Pons (tissue), 1 donor: ENCODE measurements at places on chromosomes 16 and 17.

GRCh38 chr16:58516768-58517107 lies 1.4 kb downstream of the SETD6 start:
- no peak for DNase-seq

- no peak for DNase-seq
These were observed 50.6 kb downstream of the MARF1 start for GRCh38 chr16:15592324-15592723.

- DNase-seq = no peak
These were observed 17.2 kb downstream of the SLC7A6 start for GRCh38 chr16:68281368-68282063.

DNA sequence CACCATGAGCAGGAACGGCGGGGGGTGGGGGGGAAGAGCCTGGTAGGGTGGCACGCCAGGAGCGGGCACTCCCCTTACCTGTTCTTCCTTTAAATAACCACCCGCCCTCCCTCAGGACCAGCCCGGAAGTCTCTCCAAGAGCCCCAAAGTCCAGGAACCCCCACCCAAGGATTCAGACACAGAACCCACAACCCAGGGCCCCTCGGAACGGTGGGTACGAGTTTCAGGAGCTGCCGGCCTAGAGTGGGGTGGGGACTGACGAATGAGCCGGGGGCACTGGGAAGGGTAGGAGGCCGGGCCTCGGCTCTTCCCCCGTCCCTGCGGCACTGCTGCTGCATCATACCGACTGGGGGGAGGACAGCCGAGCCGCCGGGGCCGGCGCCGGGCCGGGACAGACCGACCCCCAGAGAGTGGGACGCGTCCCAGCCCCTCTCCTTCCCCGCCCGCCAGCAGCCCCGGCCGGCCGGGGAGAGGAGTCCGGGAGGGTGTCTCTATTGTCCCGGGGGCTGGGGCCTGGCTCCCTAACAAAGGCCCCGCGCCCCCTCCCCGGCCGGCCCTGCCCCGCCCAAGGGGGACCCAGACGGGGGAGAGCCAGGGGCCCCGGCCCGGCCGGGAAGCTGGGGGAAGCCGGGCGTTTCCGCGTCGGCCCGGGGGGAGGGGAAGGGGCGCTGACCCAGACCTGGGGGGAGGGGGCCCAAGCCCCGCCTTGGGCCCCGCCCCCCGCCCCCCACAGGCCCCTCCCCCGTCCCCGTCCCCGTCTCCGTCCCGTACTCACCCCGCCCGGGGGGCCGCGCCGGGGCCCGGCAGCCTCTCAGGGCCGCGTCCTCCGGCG lies 747 bp downstream of the ATXN7L3 start:
- DNase-seq = no peak

- no peak for DNase-seq
These were observed 4.2 kb downstream of the CCDC42 start for GRCh38 chr17:8740486-8740885.

DNA sequence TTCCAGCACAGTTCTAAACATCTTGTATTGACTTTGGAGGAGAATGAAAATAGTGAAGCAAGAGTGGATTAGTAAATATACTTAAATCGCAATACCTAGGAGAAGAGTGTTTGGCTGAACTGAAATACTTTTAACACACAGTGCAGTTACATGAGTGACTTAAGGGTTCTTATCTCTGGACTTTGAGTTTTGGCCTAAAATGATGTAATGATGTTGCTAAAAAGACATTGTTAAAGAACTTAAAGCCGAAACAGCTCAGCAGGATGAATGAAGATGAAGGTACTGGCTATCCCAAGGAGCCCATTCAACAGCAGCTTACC lies 28.1 kb downstream of the PMP22 start:
- no peak for DNase-seq

DNA sequence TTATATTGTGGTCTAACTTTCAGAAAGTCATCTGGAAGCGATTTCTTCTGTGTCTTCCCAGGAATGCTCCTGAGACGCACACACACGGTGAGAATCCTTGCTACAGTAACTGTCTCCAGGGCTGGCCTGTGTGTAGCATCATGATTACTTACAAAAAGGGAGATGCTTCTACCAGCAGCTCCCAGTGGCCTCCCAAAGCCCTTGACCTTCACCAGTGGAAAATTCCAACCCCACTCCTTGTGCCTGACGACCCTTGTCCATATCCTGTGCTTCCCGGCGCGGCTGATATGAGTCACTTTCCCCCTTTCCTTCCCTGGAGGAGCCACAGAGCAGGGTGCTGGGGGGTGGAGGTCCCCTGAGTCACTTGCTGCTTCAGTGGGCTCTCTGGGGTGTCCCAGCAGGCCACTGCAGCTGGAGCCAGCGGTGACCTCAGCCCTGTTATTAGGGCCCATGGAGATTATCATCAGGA lies 22.1 kb upstream of the NAT9 start:
- no peak for DNase-seq

DNA sequence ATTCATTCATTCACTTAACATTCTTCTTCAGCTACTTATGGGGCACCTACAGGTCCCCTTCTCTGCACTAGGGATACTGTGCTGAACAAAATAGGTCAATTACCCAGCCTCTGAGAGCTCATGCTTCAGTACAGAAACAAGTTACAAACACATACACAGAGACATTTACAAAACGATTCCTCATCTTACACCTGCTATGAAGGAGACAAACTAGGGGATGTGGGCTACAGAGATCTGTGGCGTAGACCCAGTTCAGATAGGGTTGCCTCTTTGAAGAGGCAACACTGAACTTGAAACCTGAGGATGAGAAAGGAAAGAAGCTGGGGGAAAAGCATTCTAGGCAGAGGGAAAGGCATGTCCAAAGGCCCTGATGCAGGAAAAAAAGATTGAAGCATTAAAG lies 5.2 kb downstream of the IL21R start:
- DNase-seq = no peak

GRCh38 chr16:56716761-56717160 lies 13.2 kb upstream of the NUP93 start:
- no peak for DNase-seq

GRCh38 chr16:27430923-27431484 lies 29.0 kb downstream of the IL21R start:
- DNase-seq = no peak

DNA sequence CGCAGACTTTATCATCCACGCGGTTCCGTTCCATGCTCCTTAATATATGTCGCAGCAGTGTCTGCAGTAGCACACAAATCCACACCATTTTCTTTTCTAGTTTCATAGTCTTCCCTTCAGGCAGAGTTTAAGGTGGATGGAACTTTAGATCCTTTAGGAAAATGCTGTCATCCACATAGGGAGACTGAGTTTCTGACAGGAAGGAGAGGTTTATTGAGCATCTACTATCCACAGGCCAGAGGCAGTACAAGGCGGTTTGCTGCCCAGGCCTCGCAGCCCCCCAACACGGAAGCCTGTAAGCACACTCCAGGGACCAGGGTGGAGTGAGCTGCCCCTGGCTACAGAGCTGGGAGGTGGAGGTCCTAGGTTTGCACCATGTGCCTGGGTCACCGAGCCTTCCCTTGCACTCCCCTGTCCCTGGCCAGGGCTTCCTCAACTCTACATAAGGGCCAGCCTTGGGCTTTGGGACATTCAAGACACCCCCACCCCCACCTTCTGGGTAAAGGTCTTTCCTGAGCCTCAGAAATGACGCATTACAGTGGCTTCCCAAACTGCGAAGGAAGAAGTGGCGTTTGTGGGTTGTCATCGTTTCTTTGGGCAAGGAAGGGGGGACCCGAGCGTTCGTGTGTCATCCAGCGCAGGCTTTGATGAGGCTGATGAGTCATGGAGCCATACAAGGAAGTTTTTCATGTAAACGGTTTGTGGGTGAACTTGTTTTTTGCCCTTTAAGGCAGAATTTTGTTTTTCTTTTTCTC lies 146.5 kb upstream of the PLCG2 start:
- no peak for DNase-seq

- DNase-seq = no peak
These were observed 24.0 kb downstream of the PRKCB start for GRCh38 chr16:23859713-23860269.

- no peak for DNase-seq
These were observed 7.1 kb downstream of the ADGRG1 start for GRCh38 chr16:57635266-57636097.

DNA sequence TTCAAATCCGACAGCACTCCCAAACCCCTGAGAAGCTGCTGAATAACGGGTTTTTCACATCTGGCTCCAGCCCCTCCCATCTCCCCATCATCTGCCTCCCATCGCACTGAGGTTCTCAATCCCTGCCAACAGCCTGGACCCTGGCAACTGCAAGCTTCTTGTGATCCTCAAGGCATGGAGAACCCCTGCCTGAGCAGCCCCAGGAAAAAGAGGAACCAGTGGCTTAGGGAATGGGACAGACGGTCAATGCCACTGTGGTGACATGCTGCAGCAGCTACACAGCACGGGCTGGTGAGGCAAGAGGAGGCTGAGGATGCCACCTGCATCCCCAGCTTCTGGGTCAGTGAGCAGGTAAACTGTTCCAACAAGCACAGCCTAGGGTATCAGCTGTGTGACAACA lies 3.3 kb upstream of the MBTPS1 start:
- no peak for DNase-seq

GRCh38 chr17:80474231-80474960 lies 2.0 kb downstream of the NPTX1 start:
- DNase-seq = no peak

- DNase-seq = no peak
These were observed 11.3 kb downstream of the KLHDC4 start for GRCh38 chr16:87754535-87754934.

GRCh38 chr17:54932711-54933110 lies 32.1 kb downstream of the TOM1L1 start:
- DNase-seq = no peak

- DNase-seq = no peak
These were observed at the start of gene TMIGD1 for GRCh38 chr17:30333503-30334360. TSS of gene TMIGD1 (minus strand) at chr17:30334057. CDS start at chr17:30332133, 1,924 bp downstream.

GRCh38 chr16:61681124-61681523 lies 355.1 kb downstream of the CDH8 start:
- peak; percentile 84 for DNase-seq

- DNase-seq = no peak
These were observed 54.0 kb downstream of the GAS7 start for GRCh38 chr17:10144456-10144855.

DNA sequence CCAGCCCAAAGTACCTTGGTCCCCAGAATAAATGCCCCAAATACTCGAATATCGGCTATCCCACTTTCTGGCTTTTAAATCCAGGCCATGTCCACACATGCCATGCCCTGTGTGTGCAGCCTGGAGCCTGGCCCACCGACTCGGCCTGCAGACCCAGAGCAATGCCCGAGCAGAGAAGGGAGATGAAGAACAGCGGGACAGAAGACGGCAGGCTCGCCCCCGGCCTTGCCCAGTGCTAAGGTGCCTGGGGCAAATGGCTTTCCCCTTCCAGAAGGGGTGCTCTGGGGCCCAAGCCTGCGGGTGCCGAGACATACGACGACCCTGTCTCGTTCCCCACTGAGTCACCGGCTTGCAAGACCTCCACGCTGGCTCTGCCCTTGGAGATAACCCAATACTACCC lies 8.0 kb downstream of the CLUH start:
- DNase-seq = no peak

DNA sequence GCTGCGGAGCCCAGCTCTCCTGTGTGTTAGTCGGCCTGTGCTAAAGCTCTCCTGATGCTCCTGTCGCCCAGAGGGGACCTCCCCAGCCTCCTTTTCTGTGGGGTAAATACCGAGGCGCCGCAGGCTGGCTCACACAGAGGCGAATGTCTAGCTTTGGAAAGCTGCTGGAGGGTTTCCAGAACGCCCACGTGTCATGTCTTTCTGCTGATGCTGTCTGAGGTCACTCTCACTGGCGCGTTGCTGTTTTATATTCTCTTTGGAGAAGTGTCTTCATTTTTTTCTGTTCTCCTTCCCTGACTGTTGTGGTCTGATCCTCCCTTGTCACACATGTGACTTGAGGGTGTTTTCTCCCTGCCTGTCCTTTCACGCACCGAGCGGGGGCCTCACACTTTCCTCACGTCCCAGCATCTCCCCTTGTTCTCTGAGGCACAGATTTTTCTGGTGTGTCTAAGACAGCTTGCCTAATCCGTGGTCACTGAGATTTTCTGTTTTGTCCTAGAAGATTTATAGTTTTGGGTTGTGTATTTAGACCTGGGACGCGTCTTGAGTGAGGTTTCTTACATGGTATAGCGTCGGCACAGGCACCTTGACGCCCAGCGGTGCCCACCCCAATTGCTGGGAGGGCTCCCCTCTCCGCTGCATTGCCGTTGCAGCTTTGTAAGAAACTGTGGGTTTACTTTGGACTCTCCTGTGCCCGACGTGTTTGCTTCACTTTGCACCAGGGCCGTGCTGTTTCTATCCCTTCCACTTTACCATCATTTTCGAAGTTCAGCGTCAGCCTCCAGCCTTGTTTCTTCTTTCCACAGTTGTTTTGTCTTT lies 92.1 kb upstream of the ZNF750 start:
- DNase-seq = peak; percentile 45
